HFF-Myc (cell line): ENCODE measurements at places on chromosomes 13 and 19.

DNA sequence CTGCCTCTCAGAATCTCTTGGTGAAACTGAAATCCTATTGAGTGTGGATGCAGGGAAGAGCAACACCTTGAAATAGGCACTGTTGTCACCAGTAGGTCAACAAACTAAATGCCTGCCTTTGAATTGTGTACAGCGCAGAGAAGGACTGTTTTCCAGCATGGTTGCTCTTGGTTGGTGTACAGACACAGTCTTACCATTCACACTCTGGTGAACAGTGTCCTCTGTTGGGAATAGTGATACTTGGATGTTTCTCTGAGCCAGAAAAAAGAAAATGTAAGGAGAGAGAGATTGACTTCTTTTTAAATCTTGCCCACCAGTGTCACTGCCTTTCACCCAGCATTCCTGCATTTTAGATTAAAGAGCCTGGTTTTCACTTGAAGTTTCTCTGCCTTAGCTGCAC is 179.7 kb downstream of the STK24 start:
- no peak for DNase-seq

- DNase-seq: no peak
Observed at GRCh38 chr19:708154-709143, at the start of gene PALM. Gene PALM (plus strand): TSS chr19:708935. CDS start chr19:709147, 212 bp downstream.

DNA sequence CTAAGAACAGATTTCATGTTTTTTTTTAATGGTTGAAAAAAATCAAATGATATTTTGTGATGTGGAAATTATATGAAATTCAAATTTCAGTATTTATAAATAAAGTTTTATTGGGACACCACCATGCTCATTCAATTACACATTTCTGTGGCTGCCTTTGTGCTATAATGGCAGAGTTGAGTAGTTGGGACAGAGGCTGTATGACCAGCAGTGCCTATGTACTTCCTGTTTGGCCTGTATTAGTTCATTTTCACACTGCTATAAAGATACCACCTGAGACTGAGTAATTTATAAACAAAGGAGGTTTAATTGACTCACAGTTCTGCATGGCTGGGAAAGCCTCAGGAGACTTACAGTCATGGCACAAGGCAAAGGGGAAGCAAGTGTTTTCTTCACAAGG is 33.6 kb downstream of the AKAP11 start:
- DNase-seq: no peak

GRCh38 chr13:46359714-46360113 is 27.3 kb downstream of the RUBCNL start:
- no peak for DNase-seq

GRCh38 chr19:508204-509150 is 1.2 kb downstream of the TPGS1 start:
- DNase-seq: no peak

- DNase-seq: no peak
Observed at GRCh38 chr13:91347996-91348905, 764 bp downstream of the MIR17HG start.

GRCh38 chr19:46863818-46864629 is 3.2 kb downstream of the ARHGAP35 start:
- peak; percentile 38 for DNase-seq

GRCh38 chr13:114283576-114283975 is 2.2 kb downstream of the UPF3A start:
- no peak for DNase-seq

- peak; percentile 80 for DNase-seq
Observed at GRCh38 chr19:9435279-9436268, at the start of gene ZNF266. Gene ZNF266 (minus strand): TSS chr19:9435573. CDS start chr19:9420089, 15,484 bp downstream.

- DNase-seq: no peak
Observed at GRCh38 chr13:113144255-113144629, 14.2 kb upstream of the PROZ start.

- DNase-seq: no peak
Observed at GRCh38 chr19:11291991-11292390, 4.0 kb upstream of the TSPAN16 start.

DNA sequence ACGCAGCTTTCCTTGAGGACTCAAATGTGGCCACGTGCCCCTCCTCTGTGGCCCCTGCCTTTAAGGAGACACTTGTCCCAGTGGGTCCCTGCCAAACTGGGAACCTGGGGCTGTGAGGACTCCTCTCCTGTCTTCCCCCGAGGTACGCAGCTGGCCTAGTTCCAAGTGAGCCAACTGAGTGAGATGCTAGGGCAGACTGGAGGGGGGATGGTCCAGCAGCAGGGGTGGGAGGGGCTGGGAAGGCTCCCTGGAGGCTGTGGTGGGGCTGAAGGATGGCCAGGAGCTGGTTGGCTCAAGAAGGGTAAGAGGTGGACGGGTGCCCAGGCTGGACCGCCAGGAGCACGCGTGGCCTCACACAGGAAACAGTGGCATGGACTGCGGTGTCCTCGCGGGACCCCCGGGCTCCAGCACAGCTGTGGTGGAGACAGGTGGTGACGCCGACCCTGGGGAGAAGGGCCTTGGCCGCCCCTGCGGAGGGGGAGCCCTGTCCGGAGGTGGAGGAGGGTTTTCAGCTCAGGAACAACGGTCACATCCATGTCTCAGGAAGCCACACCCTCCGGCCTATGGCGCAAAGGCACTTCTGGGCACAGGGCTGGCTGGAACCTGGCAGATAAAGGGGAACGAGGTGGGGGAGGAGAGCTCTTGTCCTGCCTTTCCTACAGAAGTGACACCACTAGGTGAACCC is 45.8 kb downstream of the MLLT1 start:
- no peak for DNase-seq

DNA sequence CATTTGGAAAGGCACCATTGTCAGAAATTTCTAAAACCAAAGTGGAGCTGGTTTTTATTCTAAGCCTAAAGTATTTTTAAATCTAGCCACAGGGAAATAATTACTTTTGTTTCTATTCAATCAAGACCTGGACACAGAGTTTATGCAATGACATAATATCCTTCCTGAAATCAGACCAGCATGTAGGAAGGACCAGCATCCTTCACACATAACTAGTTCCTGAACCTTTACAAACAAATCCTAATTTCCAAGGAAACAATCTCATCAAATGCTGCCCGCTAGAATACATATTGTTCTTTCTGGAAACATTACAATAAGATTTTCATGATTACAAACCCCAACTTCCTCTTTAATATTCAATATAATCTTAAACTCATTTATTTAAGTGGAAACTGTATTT is 1.5 kb downstream of the STARD13 start:
- DNase-seq: no peak

DNA sequence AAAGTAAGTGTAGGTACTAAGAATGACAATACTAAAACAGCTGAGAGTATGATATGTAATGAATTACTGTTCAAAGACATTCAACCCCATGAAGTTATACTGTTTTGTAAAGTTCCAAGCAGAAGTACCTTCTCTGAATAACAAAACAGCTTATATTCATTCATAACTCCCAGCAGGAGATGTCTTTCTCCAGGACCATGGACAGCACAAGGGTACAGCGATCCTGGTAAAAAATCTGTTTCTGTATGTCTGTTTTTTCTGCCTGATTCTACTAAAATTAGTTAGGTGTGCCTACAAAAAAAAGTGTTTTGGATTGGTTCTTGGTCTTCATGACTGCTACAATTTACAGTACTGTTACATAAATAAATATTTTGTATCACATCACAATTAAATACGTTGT is 172.5 kb upstream of the SLITRK5 start:
- DNase-seq: no peak

DNA sequence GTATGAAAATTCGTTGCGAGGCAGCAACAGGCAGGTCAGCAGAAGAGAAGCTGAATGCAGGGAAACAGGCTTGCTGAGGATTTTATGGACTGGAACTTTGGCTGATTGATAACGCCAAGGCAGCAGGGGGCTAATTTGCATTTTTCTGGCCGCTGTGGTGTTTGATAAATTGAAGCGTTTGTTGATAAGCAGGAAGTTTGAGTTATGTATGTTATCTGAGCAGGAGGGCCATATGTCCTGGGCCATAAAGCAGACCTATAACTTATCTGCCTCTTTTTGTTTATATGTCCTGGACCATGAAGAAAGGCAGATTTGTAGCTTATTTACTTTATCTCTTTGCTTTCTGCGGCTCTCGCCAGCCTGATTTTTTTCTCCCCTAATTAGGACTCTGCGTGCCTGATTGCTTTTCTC is 65.9 kb downstream of the ZNF627 start:
- DNase-seq: no peak

DNA sequence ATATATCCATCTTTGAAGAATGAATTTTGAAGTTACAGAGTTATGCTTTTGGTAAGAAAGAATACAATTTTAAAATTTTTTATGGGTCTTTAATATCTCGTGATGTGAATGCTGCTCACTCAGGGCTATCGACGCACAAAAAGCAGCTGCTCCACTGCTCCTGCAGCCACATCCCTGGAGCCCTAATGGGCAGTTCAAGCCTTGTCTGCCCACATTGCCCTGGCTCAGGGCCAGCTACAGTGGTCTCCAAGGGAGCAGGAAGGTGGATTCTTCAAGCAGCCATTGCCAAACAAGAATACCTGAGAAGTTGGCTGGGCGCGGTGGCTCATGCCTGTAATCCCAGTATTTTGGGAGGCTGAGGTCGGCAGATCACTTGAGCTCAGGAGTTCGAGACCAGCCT is 85.8 kb downstream of the IPO5 start:
- DNase-seq: no peak

- peak; percentile 85 for DNase-seq
Observed at GRCh38 chr13:76512721-76513145, 373.5 kb downstream of the KCTD12 start.

- DNase-seq: peak; percentile 88
Observed at GRCh38 chr13:97221989-97222700, at the start of gene MBNL2. Gene MBNL2 (plus strand): TSS chr13:97222333. CDS start chr13:97276236, 53,903 bp downstream.

DNA sequence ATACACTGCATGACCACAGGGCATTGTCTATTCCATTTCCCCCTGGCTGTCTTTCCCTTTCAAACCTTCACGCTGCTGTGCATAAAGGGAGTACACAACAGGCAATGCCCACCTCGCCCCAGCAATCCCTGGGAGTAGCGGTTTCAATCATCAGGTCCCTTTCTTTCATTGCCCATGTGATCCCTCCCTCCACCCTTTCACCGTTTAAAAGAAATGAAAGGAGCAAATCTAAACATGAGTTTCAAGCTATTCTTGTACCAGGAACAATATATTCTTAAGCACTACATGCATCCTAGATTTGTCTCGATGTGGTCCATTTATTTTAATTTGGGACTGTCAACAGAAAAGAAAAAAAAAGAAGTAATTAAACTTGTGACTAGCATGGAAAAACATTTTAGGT is 123.4 kb upstream of the ARGLU1 start:
- no peak for DNase-seq

DNA sequence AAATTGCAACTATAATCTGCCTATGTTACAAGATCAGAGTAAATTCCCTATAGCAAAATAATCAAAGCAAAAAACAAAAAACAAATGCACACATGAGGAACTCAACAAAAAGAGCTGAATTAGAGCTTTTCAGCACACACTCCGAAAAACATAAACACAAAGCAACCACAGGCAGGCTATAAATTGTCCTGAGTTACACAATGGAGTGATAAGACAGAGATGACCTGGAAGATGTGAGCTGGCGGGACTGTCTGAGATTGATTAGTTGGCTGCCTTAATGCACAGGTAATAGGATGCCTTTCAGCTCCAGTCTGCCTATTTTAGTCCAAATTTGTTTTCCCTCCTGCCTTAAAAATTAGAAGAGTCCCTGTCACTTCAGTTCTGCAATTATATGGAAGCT is 159.0 kb upstream of the FNDC3A start:
- no peak for DNase-seq

DNA sequence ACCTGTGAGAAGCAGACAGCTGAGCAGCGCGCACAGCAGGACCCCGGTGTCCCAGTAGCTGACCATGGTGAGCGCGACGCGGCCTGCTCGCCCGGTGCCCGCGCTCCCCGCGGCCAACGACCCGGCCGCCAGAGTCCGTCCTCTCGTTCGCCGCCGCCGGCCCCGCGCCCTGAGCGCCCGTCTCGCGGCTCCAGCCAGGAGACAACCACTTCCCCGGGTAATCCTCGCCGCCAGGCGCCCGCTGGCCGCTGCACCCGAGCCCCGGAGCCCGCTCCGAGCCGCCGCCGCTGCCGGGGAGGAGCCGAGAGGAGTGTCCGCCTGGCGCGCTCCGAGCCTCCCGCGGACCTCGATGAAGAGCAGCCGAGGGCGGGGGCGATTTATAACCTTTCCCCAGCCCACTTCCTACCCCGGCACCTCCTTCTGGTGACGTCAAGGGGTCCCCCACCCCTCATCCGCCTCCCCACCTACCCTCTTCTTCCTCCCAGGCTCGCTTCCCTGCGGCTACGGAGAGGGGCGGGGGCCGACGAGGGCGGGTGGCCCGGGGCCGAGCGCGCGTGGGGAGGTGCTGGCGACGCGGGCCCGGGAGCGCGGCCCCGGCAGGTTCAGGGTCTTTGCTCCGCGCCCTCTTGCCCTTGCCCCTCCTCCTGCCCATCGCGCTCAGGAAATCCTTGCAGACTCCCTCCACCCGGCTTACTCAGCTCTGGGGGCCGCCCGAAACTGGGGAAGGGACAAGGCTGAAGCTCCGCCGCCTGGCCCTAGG is at the start of gene FLT1:
Gene FLT1 (minus strand): TSS at position 351 of the 760 bp plus-strand sequence. CDS start 285 bp downstream, at position 66.
- no peak for DNase-seq

DNA sequence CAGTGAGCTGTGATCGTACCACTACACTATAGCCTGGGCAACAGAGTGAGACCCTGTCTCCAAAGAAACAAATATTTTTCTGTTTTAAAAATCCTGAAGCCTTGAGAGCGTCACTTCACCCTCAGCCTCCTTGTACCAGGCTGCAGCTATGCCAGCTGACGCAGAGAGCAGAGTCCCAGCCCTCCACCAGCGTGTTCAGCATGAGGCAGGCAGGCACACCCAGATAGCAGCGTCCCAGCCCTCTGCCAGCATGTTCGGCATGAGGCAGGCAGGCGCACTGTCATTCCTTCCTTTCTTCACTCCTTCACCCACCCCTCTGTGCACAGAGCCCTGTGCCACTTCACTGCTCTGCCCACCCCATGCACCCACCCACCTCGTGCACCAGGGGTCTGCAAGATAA is 43.3 kb upstream of the USE1 start:
- DNase-seq: no peak

DNA sequence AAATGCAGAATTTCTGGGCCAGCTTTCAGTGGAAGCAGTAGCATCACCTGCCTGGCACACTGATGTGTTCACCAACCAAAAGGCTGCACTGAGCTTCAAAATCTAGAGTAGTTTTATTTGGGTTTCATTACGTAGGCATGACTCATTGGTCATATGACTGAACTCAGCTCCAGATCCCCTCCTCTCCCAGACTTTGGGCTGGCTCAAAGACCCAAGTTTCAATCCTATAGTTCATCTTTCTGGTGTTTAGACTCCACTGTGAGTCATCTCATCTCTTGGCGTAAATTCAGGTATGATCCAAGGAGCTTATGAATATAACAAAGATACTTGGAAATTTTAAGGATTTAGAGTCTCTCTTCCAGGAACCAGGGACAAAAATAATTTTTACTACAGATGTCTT is 17.7 kb downstream of the ZMYM5 start:
- peak; percentile 91 for DNase-seq
